ENCODE measurements at places on chromosomes 5 and 9.

DNA sequence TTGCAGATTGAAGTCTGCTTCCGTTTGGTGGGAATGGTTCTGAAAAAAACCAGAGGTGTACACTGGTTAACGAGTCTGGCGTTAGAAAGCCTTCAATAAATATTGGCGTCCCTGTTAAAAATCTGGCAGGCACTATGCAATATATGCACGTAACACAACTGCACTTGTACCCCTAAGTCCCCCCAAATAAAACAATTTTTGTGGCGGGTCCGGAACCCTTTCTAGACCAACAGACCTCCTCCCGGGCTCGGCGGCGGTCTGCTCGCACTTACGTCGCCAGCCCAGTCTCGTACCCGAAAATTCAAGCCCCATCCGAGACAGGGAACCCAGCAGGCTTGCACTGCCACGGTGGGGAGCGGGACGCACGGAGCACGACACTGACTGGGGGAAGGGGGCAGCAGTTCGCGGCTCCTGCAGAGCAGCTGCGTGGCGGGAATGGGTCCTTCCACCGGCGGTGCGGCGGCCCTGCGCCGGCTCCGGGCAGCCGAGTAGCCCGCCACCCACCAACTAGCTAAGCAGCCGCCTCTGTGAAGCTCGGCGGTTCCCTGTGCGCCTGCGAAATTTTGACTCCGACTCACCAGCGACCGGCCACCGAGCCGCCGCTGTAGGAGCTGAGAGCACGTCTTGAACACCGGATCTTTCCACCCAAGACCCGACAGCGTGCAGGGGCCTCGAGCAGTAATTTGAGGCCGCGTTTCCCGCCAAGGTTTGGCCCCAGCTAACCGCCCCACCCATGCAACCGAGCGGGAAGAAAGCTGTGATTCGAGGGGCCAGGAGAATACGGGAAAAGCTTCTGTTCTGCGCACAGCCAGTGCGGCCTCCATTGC is 3.9 kb downstream of the MCIDAS start:
- no peak for DNase-seq

GRCh38 chr5:168320805-168321204 is 29.4 kb downstream of the WWC1 start:
- DNase-seq: no peak

- DNase-seq: no peak
Measured at GRCh38 chr5:176389135-176390123, 878 bp downstream of the HIGD2A start.

DNA sequence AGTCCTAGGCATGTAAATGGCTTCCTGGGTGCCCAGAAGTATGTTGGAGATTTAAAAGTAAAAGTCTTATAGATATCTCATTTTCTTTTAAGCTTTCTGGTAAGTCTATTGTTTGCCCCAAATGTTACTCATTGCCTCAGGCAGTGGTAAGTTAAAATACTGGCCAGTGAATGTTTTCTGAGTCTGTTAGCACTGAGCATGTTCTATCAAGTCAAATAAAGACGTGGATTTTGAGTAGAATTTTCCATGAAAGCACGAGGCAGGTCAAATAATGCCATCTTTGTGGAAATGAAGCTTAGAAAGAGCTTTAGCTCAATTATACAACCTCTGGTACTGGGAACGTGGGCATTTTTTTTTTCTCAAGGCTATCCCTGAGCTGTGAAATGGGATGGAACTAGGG is 651.3 kb upstream of the ACO1 start:
- no peak for DNase-seq

- DNase-seq: no peak
Measured at GRCh38 chr9:4982721-4983482, 2.2 kb upstream of the JAK2 start.

DNA sequence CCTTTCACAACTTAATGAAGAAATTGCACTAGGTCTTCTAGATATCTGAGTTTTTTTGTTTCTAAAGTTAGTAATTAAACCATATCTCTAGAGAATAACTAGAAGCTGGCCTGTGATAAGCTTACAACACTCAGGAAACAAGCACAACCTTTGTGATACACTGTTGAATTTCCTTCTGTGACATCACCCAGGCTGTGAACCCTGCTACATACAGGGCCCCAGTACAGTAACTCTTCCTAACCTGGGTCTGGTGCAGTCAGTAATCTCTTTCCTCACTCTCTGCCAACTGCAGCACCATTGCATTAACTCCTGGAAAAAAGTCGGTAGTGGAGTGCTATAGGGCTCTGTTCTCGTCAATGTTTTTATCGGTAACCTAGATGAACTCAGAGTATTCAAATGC is 10.6 kb upstream of the IGFBPL1 start:
- DNase-seq: no peak

DNA sequence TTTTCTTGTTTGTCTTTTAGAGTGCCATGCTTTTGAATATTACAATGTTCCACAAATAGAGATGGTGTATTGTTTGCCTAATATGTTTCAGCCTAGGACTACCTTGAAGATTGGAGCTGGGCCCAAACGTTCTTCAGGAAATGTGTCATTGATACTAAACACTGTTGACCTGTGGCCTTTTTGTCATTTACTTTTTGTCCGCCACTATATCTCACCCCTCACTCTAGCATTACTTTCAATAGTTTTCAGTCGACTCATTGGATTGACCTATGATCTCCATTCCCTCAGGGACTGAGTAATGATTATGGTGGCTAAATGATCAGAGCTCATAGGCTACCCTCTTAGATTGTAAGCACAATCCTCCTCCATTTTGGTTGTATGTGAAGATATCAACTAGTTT is 115.8 kb downstream of the NUDT12 start:
- no peak for DNase-seq

DNA sequence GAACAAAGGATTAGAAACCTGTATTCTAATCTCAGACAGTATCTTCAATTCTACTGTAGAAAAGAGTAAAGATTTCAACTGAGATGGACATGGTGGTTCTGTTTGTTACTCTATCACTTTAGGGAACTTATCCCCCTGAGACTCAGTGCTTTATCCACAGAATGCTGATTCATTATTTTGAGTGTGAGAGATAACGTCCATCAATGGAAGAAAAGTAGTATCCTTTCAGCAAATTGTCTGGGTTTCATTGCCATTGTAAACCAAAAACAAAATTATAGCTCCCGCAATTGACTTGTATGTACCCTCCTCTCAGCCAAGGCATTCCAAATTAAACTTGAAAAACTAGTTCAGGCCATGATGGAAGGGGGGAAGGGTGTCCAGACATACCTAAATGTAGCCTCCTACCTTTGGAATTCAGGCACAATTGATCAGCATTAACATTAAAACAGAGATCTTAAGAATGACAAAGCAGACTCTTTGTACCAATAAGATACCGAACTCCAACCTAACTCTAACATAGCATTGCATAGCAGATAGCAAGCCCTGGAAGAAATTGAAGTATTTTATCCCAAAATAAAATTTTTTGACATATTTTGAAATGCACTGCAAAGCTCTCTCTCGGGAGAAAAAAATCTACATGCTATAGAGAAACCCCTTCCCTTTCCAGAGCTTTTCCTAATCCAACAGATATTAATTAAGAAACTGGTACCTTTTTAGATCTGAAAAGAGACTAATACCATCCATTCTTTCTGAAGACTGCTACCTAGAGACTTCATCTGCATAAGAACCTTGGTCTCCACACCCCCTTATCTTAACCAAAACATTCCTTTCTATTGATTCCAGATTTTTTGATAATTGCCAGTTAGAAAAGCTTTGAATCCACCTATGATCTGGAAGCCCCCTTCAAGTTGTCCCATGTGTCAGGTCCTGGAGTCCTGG is 1055.7 kb downstream of the PTPRD start:
- DNase-seq: no peak

- no peak for DNase-seq
Measured at GRCh38 chr5:73274881-73275663, 102.1 kb downstream of the TMEM174 start.

GRCh38 chr5:131209506-131210150 is 38.9 kb downstream of the LYRM7 start:
- DNase-seq: peak; percentile 72

GRCh38 chr9:92740446-92740961 is 24.1 kb downstream of the BICD2 start:
- no peak for DNase-seq

GRCh38 chr5:69134126-69134525 is 32.8 kb upstream of the CCNB1 start:
- no peak for DNase-seq

GRCh38 chr5:147804334-147804733 is 21.8 kb upstream of the JAKMIP2 start:
- DNase-seq: no peak

DNA sequence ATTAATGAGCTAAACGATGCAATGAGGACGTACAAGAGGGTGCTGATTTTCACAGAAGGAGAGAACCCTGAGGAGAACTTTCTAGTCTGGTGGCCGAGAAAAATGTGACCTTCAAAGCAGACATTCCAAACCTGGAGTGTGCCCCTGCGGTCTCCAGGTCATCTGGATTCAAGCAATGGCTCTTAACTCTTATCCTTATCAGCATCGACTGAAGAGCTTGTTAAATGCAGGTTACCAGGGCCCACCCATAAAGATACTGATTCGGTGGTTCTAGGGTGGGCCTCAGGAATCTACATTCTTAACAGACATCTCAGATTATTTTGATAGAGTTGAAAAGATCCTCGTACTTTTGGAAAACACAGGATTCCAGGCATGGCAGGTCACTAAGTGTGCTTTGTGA is 103.6 kb upstream of the SAP30L start:
- DNase-seq: no peak

DNA sequence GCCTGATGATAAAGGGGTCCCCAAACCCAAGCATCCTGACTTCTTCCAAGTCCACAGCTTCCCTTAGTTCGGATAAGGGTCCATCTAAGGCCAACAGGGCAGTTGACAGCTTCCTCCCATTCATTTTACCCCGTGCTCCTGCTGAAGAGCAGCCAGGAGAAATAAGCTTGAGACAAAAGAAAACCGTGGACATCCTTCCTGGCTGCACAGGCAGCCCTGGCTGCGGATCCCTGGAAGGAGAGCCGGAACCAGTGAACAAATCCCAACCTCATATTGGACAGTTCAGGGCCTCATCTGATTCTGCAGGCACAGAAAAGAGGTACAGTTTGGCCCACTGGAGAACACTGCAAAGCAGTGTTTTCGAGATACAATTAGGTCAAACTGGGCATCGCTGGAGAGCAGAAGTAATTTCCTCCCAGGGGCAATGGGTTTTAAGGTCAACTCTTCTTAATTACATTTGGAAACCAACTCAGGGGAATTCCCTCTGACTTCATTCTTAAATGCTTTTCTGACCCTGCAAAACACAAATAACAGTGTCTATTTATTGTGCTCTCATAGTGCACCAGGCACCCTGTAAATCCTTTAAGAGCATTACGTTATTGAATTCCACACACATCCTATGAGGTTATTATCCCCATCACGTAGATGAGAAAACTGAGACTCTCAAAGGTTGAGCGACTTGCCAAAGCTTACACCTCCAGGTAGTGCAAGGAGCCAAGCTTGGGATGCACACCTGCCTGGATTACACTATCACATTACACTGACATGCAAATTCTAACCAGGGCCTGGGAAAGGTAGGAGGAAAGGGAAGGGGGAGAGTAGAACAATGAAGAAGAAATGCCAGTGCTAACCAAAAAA is 21.2 kb downstream of the ADAM19 start:
- no peak for DNase-seq

DNA sequence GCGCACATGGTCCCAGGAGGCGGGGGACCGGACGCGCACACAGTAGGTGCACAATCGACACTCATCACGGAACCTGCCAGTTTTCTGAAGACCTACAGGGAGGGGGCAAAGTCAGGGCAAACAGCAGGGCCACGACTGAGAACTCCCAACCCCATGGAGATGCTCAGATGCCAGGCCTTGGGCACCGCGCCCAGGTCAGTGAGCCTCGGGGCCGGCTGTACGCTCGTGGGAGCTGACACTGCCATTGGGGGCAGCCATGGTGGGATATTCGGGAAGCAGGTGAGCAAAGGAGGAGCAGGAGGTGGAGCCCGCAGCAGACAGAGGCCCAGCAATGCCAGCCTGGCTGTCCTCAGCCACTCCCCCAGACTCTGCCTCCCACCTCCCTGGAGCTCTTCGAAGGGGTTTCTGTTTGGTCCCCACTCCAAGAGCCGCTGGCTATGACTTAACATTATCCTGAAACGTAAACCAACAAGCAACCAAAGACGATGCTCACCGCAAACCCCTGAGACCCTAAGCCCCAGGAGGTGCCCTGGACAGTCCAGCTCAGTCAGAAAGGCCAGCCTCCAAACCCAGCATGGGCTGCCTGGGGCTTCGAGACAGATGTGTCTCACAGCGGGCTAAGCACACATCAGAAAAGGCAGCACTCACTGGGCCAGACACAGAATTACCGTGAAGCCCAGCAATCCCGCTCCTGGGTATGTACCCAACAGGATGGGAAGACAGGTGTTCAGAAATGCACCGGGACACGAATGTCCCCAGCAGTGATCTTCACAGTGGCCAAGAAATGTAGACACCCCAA is 78.4 kb downstream of the VAV2 start:
- DNase-seq: no peak

DNA sequence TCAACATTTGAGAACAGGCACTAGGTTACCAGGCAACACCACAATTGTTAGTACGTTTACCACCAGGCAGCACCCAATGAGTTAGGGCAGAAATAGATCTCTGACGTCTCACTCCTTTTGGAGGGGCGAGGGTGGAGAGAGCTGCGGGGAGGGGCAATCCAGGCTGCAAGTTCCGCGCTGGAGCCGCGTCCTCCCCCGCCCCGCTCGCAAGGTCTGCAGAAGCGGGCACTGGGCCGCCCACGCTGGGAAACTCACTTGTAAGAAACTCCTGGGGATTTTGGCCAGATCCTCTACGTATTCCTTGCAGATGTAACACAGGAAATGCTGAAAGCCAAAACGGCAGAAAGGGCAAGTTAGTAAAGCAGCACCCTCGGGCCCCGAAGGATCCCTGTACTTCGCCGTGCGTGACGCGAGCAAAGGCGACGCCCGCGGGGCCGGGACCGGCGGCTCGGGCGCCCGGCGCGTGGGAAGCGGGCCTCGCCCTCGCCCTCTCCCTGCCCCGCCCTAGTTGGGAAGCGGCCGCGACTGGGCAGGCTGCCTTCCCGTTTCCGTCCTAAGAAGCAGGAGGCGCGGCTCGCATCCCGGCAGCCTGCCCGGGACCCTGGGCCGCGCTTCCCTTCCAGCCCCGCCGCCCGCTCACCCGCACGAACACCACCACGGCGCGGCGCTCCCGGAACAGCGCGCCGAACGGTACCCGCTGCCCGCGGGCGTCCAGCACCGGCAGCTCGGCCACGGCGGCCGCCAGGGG is 493 bp downstream of the PRXL2C start:
- DNase-seq: peak; percentile 84

DNA sequence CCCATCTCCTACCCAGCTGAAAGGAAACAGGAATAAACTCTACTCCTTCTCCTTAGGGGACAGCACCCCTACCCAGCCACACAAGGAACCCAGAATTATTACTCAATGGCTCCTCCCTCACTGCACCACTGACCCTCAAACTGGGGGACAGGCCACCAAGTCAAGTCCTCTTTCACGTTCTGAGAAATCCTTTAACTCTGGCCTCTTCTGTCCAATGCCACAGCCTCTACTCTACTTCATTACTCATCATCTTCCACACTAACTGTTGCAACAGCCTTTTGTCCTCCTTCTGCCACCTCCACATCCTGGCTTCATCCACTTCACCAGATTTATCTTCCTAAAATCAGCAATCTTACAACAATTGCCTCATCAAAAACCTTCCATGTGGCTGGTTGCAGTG is 6.8 kb downstream of the TTC39B start:
- DNase-seq: no peak

GRCh38 chr5:178240341-178240741 is 7.7 kb upstream of the PHYKPL start:
- DNase-seq: no peak

GRCh38 chr9:97851446-97851883 is 1.6 kb upstream of the FOXE1 start:
- no peak for DNase-seq

- DNase-seq: no peak
Measured at GRCh38 chr9:129567842-129568559, 52.9 kb downstream of the C9orf50 start.

- no peak for DNase-seq
Measured at GRCh38 chr5:27818888-27819287, 780.5 kb upstream of the CDH9 start.
